RWPE1 (cell line): ENCODE measurements at places on chromosomes 6 and 20.

DNA sequence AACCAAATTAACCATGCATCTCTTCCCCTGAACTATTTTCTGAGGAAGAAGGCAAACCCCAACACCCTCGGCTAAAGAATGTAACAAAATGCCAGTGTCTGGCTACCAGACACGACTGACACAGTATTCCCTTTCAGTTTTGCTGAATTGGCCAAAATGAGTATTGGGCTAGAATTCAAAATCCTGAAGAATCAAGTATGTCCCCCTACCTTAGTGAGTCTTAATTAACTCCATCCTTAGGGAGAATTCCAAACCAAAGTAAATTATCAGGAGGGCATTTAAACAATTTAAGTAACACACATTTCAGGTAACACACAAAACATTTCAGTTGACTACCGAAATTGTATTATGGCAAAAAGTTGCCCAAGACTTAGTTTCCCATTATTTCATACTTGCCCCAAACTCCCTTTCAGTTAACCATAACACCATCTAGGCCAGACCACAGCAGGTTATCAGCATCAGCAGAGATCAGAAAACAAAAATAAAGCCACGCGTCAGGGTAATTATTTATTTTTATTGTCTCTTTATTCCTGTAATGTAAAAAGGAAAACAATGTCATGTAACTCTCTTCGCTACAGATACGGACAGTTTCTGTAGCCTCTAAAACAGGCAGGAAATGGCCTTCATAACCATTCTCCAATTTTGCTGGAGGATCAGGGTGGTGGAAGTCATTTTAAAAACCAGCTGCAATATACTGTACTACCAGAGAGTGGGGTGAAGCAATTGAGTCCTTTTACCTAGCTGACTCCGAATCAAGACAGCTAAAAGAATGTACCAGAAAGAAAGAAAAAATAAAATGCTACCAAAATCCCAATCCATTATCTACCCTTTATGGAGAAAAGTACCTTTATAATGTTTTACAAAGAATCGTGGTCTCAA is 1.9 kb downstream of the SNX5 start:
- no peak for DNase-seq

DNA sequence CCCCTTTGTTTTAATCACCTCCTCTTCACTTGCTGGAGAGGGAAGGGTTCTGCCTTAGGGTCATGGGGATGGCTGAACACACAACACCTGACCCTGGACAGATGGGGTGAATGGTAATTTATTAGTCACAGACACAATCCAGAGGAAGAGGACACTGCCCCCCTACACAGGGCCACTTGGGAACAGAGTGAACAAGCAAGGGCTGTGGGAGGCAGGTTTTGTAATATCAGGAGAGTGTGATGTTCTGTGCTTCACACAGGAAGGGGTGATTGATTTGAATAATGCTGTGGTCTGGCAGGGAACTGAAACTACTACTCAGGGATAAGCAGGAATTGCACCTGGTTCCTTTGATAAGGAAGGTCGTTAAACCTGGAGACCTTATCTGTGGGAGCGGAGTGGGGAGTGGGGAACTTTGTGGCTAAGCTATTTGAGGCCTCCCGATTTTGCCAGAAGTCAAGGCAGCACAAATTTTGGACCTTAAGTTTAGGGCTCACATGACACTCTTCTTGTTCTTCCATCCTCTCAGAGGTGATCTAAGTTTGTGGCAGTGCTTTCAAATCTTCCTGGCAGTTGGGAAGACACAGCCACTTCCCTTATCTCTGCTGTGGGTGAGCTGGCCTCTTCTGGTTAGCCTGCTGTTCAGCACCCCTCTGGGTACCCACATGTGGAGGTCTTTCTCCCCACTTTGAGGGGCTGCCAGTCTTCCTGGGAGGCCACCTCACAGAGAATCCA is 77.8 kb downstream of the CD164 start:
- DNase-seq, result no peak

DNA sequence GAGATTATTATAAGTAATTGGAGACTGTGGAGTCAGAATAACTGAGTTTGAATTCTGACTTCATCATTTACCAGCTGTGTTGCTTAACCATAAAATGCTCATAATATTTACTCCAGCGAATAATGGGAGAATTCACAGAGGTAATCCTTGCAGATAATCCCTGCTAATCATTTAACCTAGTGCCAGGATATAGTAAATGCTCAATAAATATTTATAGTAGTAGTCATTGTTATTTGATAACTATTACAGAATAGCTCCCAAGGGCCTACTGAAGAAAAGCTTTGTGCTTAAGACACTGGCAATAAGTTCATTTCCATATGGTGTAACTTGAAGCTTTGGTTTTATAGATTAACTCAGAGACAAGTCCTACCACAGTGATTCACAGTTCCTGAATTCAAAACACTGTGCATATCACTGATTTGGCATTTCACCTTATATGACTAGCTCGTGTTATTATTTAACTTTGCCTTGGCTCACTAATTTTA is 208.8 kb upstream of the PLCB4 start:
- peak; percentile 41 for DNase-seq

GRCh38 chr6:82693094-82693493 is 329.5 kb downstream of the TPBG start:
- DNase-seq, result no peak

GRCh38 chr6:133964052-133964451 is 11.0 kb downstream of the TBPL1 start:
- DNase-seq, result peak; percentile 64

GRCh38 chr6:15744818-15745402 is 82.1 kb upstream of the DTNBP1 start:
- DNase-seq, result no peak
